Activated CD4-positive, alpha-beta T cell treated with anti-CD3 and anti-CD28 coated beads, Interleukin-2, amount 50 U/mL, for 48 hours (primary cell): ENCODE measurements at places on chromosomes 6 and 20.
A peak's percentile ranks its signal among the peaks of the same experiment; 100 is the strongest.

- DNase-seq, result no peak
Observed at GRCh38 chr20:48038713-48039112, 253.4 kb upstream of the SULF2 start.

DNA sequence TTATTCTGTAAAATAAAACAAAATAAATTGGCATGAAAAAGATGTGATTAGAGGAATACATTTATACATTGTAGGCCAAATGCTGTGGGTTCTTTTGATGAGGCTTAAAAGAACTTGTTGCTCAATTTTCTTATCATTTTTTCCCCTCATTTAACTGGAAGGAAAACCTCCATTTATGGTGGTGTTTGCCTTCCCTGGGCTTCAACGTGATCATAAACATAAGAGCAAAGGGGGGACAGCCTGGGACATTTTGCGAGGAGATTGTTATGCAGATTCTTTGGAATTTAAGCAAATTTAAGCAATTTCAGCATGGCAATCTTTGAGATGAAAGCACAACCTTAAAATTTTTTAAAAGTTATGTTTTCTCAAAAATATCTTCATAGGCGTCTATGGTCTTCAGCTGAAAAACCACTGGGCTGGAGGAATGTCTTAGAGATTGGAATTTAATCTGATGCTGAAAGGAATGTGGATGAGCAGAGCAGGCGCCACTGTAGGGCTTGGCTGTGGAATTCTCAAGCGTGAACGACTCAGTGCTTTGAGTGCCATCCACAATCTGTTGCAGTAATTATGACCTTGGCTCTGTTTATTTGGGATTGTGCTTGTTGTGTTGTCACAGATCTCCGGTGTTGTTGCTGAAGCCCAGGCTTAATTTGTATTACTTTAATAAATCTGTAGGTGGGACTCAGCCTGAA lies 149.4 kb upstream of the MLIP start:
- no peak for DNase-seq

DNA sequence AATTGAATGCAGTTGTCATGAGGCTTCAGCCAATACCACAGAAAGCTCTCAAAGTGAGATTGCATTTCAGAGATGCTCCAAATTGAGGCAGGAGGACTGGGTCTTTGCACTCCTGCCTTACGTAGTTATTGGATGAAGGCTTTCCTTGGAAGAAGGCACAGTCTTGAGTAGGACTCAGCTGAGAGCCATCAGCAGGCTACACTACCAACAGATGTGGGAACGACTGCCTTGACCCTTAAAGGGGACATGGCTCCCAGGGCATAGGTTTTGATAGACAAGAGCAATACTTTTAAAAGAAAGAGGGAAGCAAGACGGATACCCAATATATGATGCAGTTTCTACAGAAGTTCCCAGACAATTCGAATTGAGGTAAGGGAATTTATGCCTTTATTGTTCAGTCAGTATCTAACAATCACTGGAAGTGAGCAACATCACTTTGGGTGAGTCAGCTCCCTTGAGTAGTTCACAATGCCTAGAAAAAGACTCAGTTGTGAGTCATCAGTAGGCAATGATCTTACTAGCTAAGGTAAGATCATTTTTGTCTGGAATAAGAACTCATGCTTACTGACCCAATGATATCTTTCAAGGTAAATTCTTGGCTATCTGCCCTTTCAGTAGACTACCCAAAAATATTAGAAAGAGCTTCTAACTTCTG lies 390.8 kb downstream of the GJA1 start:
- DNase-seq, result no peak

DNA sequence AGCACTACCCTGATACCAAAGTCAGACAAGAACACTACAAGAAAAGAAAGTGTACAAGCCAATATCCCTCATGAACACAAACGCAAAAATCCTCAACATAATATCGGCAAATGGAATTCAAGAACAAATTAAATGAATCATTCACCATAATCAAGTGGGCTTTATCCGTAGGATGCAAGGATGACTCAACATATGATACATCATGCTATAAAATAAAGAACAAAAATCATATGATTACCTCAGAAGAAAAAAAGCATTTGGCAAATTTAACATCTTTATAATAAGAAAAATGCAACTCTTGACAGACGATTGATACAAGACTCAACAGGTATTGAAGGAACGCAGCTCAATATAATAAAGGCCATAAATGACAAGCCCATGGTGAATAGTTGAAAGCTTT lies 843.9 kb downstream of the FRK start:
- DNase-seq, result no peak

GRCh38 chr6:64243618-64244017 lies 608.0 kb downstream of the PHF3 start:
- no peak for DNase-seq

DNA sequence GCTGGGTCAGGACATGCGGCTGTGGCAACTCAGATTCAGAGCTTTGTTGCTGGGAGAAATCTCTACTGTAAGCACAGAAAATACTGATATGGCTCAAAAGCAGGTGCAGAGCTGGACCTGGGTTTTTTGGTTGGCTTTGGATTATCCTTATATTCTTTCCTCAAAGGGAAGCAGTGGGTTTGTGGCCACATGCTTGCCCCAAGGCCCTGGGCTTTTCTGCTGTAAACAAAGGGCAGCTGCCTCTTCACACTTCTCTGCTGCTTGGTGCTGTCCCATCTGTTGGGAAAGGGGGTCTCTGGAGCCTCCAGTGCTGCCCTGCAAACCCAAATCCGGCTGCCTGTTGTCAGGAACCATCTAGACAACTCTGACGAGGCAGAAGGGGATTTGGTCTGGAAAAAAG lies 52.4 kb downstream of the ANKRD6 start:
- no peak for DNase-seq

DNA sequence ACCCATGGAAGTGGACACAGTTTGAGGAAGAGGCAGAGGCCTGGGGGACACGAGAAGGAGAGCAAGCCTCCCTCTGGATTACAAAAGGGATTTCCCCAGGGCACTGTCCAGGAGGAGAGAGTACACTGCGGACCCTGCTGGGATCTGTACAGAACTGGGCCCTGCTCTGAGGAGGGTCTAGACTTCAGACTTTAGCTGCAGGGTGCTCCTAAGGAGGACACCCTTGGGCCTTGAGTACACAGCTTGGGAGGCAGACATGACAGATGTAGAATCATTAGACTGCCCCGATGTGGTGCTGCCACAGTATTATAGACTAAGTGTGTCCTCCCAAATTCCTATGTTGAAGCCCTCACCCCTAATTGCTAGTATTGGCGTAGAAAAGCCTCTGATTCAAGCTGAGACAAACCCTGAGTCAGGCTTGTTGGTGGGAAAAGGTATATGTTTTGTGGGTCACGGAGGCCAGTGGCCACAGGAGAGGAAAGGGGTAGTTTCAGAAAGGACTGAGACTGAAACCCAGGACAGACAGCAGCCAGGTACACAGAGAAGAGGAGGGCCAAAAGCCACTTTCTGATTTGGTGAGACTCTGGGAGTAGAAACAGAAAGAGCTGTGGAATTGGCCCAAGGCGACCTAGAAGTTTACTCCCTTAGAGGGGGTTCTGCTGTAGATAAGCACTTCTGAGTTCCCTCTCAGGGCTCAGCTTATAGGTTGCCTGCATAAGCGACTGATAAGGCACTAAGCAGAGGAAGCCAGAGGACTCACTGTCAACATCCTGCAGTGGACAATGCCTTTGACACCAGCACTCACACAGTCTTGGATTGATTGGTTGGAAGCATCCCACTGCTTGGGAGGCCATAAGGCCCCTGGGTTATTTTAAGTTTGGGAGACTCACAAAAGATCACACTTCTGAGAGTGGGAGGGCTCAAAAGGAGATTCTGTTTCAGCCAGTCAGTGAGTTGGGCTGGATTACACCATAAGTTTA lies 16.5 kb upstream of the SH3BGRL2 start:
- no peak for DNase-seq

DNA sequence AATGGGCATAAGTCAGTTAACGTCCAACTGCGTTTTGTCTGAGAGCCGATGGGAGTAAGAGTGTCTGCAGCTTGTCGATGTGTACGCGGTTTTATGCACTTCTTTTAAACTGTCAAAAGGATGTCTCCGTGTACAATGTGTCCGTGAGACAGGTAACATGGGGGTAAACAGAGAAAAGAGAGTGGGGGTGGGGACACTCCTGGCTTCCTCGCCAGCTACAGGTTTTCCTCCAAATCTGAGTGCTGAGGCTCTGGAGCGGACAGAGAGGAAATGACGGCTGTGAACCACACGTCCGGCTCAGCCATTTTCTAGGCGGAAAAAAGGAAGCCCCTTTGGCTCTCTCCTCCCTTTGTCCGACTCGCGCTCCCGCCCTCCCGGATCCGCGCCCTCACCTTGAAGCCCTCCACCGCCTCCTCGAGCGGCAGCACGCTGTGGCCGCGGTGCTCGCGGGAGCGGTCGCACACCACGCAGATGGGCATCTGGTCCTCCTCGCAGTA lies 916 bp downstream of the TRIM27 start:
- peak; percentile 56 for DNase-seq

DNA sequence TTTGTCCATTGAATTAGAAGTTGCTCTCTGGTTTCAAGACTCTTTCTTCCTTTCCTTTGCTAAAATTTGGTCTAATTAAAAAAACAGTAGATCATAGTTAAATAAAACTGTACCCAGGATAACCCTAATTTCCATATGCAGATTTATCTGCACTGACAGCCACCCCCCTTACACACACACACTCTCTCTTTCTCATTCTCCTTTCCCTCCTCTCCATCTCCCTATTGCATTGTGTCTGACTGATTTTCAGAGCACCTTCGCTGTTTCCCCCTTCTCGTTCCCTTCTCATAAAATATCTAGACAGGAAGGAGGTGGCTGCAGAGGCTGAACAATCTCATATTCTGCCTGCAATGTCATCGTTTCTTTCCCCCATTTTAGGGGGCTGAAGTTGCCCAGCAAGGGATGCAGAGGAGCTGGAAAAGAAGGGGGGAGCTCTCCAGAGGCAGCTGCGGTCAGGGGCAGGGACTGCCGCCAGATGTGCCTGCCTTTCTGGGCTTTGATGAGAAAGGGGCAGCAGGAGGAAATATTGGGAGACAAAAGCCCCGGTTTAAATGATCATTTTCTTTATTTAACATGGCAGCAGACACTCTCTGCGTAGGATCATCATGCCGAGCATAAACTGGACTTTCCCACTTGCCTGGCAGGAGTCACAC lies 22.5 kb upstream of the MMS22L start:
- no peak for DNase-seq

DNA sequence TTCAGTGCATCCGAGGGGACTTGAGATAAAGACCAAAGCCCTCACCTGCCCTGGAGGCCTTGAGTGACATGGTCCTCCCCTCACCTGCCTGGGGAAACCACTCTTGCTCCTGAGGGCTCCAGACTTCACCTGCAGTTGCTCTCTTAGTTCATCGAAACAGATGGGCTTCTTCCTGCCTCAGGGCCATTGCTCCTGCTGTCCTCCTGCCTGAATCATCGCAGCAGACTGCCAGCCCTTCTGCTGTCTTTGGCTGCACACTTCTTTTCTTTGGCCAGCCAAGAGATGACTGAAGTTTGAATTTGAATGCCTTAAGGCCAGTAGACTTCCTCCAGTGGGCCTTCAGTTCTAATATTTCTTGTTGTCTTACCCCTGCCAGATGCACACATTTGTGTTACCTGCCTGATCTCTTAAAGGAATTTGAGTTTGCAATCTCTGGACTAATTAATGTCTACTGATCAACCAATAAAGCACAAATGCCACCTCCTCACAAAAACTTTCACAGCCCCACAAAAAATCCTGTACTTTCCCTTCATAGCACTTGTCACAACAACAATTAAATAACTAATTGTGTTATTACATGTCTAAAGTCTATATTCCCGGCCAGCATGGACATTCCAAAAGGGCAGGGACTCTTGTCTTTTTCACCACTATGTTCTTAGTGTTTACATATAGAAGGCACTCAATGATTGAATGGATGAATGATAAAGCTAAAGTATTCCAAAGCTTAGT lies 56.7 kb upstream of the SGK1 start:
- DNase-seq, result no peak

DNA sequence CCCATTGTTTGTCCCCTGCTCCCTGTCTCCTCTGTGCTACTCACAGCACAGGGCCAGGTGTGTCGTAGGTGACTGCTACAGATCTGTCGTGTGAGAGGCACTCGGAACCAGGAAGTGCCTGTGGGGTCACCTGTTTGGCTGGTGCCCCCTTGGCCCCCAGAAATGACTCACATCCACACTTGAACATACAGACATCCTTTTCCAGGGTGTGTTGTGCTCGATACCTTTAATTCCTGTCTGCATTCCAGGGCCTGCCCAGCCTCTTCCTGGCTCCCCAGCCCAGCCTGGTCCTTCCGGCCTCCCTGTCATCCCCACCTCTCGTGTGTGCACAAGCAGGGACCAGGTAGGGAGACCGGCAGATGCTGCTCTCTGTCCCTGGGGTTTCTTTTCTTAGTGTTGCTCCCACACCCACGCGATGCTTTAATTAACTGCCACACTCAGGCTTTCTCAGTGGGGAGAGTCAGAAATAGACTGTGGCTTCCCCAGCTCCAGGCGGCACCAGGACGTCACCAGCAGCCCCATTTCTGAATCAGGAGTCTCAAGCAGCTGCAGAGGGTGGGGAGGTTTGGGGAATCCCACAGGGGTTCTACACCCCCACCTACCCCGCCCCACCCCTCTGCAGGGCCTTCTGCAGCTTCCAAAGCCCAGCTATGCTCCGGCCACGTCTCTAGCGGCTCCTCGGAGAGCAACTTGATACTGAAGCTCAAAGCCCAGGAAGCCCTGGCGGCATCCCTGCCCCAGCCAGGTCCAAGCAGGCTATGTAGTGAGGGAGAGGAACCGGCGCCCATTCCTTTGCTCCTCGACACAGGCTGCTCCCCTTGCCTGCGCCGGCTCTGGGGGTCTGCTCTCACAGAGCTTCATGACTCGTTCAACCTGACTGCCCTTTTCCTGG lies 102.2 kb downstream of the SYCP2 start:
- no peak for DNase-seq
